ENCODE measurements at places on chromosomes 3 and 15.

DNA sequence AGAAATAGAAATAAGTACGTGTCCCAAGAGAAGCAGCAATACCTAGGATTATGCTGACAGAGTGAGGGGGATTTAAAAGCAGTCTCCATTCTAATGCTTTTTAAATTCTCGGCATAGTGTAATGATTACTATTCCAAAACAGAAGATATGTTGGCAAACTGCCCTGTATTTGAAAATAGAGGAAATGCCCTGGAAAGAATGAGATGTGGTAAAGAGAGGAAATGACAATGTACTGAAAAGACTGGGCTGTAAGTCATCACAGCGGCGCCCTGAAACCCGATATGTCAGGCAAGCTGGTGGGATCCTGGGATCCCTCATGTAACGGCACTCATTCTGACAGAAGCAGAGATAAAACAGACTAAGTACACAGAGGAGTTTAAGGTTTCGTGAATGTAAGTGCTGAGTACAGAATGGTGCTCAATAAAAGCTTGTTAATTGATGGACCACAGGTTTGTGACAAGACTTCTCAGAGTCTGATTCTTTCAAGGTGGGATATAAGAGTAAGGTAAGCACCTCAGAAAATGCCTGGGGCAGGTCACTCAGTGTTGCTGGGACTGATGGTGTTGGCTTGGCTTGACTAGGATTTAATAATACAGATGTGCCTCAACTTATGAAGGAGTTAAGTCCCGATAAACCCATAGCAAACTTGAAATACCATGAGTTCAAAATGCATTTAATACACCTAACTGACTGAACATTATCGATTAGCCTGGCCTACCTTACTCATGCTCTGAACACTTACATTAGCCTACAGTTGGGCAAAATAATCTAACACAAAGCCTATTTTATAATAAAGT is 91.4 kb downstream of the NFKBIZ start:
- DNase-seq: peak; percentile 77

DNA sequence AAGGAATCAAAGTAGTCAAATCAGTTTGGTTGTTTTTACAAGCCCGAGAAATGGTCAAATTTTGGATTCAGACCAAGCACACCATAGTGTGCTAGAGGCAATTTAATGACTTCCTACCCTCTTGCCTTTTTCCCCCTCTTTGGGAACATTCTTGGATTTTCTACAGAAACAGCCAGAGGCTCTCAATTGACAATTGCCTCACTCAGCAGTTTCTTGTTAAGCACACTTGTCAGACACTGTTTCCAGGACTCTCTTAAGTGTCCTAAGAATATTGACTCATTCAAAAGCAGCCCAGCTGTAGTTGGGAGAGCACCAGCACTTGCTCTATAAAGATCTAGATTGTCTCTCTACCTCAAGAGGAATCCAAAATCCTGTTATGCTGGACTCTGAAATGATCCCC is 1.5 kb upstream of the SLC35G2 start:
- DNase-seq: no peak

DNA sequence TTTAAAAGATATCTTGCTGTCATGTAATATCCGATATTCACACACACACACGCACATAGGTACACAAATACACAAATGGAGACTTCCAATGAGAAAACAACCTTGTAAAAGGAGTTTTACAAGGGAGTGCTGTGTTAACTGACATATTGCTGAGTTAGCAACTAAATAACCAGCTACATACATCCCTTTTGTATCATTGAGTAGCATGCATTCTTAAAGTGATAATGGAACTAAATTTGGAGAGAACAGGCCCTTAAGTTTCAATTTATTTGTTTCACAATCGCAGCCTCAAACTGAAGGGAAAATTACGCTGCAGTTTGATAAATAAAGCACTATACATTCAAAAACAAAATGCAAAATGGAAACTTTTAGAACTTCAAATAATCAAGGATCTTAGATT is 1046.0 kb upstream of the NR2F2 start:
- DNase-seq: no peak

- no peak for DNase-seq
Measured at GRCh38 chr3:2802429-2802828, 307.7 kb downstream of the IL5RA start.

DNA sequence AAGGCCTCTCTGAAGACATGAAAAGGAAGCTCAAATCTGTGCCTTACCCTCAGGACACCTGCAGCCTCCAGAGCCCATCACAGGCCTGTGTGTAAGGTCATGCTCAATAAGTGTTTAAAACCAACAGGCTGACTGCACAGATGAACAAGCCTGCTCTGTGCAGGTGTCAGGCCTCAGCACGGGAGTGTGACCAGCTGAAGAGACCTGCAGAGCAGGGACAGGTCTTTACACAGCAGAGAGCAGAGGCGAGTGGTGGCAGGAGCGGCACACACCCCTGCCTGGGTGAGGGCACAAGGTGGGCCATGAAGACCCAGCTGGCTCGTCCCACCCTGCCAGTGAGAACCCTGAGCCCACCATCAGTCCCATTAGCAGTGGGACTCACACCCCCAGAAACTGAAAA is 56.9 kb downstream of the ROPN1B start:
- no peak for DNase-seq

- no peak for DNase-seq
Measured at GRCh38 chr3:57998366-57999283, 9.6 kb upstream of the FLNB start.

DNA sequence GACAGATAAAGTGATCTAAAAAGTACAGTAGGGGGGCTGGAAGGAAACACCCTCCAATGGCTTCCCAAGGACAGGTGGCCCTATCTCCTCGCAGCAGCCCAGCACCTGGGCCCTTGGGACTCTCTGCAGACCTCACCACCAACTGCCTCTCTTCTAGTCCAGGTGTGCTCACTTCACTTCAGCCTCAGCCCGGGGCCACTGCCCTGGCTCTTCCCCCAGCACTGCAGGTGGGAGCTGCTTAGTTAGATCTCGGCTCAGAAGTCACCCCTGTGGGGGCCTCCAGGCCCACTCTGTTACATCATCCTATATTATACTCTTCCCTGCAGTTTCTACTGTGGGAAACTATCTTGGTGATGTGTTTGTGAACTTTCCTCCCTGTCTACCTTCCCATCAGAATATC is 2.0 kb downstream of the KLF15 start:
- DNase-seq: no peak

- DNase-seq: peak; percentile 95
Measured at GRCh38 chr3:34012102-34012461, 213.7 kb downstream of the PDCD6IP start.

DNA sequence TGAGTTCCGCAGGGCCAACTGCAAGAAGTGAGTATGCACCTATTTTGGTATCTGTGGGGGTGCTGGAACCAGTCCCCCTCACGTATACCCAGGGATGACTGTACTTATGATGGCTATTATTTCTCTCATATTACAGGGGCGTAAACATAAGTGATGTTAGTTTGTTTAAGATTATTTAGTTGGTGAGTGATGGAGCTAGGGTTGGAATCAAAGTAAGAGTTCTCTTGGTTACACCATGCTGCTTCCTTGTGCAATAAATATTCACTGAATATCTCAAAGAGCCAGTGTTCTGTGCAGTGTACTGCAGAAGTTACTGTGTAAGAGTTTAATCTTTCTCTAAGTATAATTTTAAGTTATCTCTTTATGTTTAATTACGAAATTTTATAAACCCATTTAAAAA is 12.8 kb upstream of the UTS2B start:
- DNase-seq: no peak

DNA sequence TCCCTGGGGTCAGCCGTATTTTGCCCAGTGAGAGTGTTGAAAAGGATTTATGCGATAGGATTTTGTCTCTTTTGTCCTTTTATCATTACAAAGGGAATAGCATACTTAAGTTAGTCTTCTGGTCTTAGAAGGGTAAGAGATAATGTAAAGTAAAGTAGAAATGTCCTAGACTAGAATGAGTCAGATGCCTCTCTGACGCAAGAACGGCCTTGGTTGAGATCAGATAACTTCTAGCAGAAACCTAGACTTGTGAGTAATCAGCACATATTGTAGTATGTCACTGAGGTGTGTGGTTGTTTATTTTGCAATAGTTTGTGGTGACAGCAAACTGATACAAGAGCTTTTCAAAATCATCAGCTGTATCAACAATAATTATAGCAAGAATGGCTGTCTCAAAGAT is 866.1 kb downstream of the NSUN3 start:
- DNase-seq: no peak

- DNase-seq: no peak
Measured at GRCh38 chr3:122011396-122011795, 10.7 kb downstream of the ILDR1 start.

- peak; percentile 69 for DNase-seq
Measured at GRCh38 chr3:187878772-187879518, 133.7 kb upstream of the BCL6 start.

DNA sequence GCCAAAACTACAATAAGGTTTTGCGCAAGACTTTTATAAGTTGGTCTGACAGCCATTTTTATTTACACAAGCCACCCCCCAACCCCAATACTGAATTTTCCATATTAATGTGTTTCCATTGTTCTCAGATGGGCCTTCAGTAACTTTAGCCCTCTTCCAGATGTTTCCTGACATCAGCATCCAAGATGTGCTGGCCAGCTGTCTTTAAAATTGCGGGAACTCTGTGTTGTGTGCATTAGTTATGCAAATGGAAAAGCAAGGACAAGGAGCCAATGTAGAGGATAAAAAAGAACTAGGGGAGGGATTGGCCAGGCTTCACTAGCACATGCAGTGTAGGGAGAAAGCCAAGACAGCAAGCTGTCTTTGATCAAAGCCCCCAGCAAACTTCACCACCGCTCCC is 45.4 kb downstream of the COMMD2 start:
- DNase-seq: no peak

GRCh38 chr15:74776821-74777768 is 4.8 kb upstream of the CSK start:
- no peak for DNase-seq

- no peak for DNase-seq
Measured at GRCh38 chr3:187594272-187594671, 75.9 kb downstream of the SST start.

DNA sequence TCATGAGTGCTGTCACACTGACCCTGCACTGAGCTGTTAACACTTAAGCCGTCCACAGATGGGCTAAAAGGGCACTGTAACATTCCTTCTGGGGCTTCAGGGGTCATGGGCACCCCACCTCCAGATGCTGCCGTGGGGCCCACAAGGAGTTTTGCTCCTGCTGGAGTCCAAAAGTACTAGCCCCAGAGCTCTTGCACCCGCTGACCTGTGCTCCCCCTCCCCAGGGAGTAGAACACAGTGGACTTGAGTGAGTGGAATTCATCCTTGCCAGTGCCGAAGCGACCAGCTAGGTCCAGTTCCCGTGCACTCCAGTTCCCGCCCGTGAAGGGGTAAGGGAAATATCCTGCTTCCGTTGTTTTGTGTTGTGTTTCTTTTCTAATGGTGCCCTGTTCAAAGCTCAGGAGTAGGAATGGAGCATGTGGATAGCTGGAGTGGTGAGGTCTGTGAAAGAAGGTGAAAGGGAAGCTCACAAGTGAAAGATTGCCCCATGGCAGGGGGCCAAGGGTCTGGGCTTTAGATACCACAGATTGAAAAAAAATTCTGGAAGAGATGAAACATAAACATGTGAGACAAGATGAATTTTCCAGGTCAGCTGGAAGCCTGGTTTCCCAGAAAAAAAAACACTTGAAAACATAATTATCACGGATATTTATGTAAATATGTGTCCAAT is 36.6 kb downstream of the SLCO2A1 start:
- DNase-seq: no peak

DNA sequence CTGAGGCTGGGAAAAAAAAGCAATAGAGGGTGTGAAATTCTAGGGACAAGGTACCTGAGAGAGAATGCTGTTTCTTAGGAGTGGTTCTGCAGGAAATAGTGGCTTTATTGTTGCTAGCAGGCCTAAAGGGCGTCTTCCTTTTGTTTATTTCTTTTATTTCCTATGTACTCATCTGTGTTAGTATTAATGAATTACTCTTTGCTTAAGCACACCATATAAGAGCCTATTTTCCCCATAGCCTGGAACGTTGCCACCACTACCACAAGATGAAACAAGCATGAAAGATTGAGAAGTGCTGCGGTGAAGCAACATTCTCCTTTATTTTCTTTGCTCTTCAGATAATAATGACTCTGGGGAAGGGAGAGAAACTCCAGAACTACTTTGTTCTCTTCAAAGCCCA is 21.3 kb upstream of the GOLIM4 start:
- no peak for DNase-seq

DNA sequence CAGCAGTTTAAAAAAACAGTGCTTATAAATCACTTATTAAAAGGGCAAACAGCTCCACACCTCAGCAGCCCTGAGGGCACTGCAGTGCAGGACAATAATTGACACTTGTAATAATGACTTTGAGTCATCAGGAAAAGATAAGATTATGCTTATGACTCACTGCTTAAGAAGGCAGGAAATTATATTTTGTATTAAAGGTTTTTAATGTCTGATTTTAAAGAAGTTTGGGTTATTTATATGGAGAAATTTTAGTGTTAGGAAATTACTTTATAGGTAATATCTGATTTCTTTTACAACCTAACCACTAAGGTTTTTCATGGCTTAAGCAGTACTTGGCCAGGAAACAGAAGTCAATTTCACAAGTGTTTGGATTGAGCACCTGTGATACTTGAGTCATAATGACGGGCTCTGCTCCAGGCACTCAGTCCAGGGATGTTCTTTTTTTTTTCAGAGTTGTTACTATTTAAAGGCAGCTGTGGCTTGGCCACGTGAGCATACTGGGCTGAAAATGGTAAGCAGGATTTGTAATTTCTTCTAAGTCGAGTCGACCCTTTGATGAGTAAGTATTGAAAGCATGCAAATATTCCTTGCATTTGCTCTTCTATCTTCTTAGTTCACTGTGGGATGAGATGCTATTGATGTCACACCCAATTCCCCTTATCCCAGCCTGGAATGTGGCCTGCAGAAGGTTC is 21.6 kb upstream of the SLC6A20 start:
- DNase-seq: peak; percentile 78

GRCh38 chr3:196712514-196713413 is 587 bp downstream of the PIGX start:
- peak; percentile 77 for DNase-seq

DNA sequence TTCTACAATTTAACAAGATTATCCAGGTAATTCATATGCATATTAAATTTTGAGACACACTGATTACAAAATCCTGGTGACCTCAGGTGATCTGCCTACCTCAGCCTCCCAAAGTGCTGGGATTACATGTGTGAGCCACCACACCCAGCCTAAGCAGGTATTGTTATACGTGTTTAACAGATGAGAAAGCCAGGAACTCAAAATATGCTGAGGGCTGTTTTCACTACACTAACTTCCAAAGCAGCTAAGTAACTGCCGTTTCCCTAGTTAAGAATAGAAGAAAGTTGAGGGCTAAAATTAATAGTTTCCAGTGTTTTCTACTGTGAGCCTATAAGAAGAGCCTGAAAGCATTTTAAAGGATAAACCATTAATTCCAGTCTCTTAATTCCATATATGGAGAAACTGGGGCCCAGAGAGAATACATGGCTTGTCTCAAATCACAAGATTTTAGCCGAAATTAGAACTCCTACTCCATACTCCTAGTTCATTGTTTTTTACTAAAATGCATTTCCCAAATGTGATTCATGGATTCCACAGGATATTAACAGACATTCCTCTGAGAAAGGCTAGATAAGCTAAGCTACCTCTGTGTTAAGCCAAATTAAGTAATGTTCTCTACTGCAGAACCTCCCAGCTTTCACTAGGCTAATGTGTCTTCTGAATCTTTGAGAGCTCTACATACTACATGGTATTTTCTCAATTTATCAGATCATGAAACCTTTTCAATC is 17.0 kb upstream of the AVEN start:
- peak; percentile 72 for DNase-seq

GRCh38 chr15:37028625-37029296 is 71.6 kb downstream of the MEIS2 start:
- peak; percentile 74 for DNase-seq

All from AG08395 (cell line).